Kidney (tissue), 22 donors: ENCODE measurements at places on chromosomes 12 and 14. TPM values are rescaled to one million over a fixed set of nuclear protein-coding genes. Genes with fewer than 3 reads are reported as not detected.

SCFD1 gene
- total RNA-seq, result 74.4 TPM

IGF1 gene
- 7.2 TPM for total RNA-seq

NELL2 gene
- total RNA-seq, result 3.3 TPM

CELA1 gene
- total RNA-seq, result not detected

DTX3 gene
- 34.5 TPM for total RNA-seq

KRT72 gene
- not detected for total RNA-seq

SLC25A21 gene
- 1.4 TPM for total RNA-seq

GLIPR1L1 gene
- not detected for total RNA-seq

TRHDE gene
- 18.6 TPM for total RNA-seq

AACS gene
- 20.9 TPM for total RNA-seq

CLEC9A gene
- 0.57 TPM for total RNA-seq

POTEM gene
- not detected for total RNA-seq

FOXG1 gene
- not detected for total RNA-seq
